ENCODE measurements at places on chromosomes 3 and 15.

GRCh38 chr3:58952128-58952917 lies 97.5 kb downstream of the CFAP20DC start:
- DNase-seq, result peak; percentile 14

DNA sequence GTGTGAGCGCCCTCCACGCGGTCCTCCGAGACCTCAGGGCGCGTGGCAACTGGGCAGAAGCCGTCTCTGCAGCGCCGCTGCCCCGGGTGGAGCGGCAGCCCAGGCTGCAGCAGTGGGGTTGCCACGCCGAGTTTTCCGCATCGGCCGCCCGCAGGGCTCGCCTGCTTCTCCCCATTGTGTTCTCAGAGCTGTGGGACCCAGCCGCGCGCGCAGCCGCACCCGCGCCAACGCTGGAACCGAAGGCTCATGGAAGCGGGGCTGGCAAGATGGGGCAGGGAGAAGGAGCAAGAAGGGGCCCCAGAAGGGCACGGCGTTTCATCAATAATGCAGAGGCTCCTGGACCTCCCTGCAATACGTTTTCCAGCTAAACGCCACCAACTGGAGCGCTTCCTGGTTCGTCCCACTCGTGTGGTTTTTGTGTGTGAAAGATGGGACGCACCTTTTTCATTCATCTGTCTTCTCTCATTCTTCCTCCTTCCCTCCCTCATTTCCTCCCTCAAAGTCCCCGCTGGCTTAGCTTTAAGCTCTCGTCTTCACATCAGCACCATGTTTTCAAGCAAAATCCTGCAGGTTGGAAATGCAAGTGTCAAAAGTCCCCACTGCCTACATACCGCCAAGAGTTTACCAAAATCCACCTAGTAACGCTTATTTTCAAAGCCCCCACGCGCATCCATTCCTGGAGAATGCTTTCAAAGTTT lies 1.2 kb downstream of the ROBO1 start:
- DNase-seq, result no peak

DNA sequence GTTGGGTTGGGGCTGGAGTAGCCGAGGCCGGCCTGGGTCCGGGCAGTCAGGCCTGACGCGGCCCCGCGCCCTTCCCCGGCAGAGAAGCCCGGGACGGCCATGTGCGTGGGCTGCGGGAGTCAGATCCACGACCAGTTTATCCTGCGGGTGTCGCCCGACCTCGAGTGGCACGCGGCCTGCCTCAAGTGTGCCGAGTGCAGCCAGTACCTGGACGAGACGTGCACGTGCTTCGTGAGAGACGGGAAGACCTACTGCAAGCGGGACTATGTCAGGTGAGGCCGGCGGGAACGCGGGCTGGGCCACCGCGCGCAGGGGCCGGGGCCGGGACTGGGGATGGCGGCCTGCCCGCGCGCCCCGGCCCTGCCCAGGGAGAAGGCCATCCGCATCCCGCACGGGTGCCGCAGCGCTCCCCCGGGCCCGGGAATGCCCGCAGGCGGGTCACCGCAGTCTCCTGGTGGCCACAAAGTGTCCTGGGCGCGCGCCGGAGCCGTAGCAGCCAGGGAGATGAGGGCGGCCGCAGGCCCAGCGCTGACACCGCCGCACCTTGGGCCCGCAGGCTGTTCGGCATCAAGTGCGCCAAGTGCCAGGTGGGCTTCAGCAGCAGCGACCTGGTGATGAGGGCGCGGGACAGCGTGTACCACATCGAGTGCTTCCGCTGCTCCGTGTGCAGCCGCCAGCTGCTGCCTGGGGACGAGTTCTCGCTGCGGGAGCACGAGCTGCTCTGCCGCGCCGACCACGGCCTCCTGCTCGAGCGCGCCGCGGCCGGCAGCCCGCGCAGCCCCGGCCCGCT lies 1.3 kb downstream of the ISL2 start:
- peak; percentile 16 for DNase-seq

- DNase-seq, result no peak
Observed at GRCh38 chr15:31065824-31066223, 35.7 kb downstream of the TRPM1 start.

GRCh38 chr3:170418422-170419398 lies at the start of gene CLDN11:
Gene CLDN11 (plus strand): TSS chr3:170418868. CDS start chr3:170419067, 199 bp downstream.
- DNase-seq, result no peak

- DNase-seq, result no peak
Observed at GRCh38 chr15:97566961-97567360, 393.5 kb upstream of the ARRDC4 start.

DNA sequence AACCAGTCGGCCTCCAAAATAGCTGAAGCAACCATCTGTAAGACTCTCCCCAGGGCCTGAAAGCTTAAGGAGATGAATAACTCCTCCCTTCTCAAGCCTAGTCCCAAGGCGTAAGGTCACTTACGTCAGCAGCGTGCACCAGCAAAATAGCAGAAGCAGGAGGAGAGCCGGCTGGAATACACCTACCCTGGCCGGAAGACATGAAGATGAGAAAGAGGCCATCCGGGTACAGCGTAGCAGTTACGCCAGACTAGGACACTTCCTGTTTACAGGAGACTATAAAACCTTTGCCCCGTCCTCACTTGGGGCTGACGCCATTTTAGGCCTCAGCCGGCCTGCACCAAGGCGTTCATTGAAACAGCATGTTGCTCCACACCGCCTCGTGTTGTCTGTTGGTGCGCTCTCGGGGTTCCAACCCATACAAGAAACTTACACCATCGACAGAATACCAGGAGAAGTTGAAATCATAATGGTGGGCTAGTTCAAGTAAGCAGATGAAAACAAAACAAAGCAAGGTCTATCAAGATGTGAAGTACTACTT lies 2.5 kb downstream of the CFAP92 start:
- DNase-seq, result no peak

DNA sequence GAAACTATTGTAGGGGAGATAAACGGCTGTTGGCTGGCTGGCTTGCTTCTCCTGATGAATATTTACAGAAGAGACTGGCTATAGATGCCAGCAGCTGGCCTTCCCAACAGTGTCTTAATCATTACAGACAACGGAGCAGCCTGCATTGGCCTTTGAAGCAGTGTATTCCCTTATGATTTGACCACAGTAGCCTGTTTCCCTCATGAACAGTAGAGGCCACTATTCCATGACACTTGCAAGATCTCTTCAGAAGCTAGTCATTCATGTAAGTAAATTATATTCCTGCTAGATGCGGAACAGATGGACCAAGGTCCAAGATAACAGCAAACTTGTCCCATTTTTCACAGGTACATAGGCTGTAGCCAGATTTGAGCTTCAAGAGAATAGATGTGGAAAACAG lies 47.3 kb downstream of the TMCO5A start:
- no peak for DNase-seq

GRCh38 chr15:60626669-60627068 lies 147.7 kb upstream of the ICE2 start:
- no peak for DNase-seq

DNA sequence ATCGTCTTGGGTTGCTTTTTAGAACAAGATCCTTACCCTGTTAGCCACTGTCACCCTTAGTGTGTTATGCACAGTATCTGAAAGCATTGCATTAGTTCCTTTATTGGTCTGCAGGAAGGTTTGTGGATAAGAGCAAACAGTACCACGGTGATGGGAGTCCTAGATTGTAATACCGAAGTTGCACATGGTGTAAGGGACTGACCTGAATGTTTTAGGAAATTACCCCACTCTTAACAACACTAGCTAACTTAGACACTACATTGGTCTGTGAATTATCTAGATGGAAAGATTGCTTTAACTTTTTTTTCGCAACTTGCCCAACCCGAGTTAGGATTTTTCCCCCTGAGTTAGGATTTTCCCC lies 1.3 kb downstream of the STT3B start:
- DNase-seq, result peak; percentile 3

DNA sequence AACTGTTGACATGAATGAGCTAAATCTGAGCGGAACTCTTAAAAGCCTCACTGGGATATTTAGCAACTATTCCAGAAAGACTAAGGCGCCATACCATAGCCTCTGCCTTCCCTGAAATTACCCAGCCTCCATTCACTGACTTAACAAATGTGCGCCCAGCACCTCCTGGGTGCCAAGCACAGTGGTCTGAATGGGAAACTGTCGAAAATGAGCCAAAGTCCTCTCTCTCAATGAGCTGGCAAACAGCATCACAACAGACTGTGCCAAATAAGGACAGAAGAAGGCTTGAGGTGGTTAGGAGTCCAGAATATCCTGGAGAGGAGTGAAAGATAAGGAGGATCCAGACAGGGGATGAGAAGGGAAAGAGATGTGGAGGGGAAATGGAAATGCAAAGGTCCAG lies 332.4 kb downstream of the MAGI1 start:
- DNase-seq, result no peak

GRCh38 chr15:34223904-34224596 lies 766 bp upstream of the EMC4 start:
- DNase-seq, result no peak

DNA sequence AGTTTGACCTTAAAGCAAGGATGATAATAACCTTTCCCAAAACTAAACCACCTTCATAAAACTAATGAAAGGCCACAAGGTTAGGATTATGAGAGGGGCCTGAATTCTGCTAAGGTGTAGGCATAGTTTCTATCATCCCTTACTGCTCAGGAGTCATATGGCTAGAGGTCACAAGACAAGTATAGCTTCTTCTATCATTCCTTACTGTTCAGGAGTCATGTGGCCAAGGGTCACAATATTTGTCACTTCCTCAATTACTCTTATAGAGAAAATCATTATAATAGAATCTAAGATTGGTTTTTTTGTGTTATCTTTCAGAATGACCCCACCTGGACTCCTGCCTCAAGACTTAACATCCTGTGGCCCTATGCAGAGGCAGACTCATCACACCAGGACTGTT lies 36.6 kb downstream of the HERC1 start:
- DNase-seq, result no peak

DNA sequence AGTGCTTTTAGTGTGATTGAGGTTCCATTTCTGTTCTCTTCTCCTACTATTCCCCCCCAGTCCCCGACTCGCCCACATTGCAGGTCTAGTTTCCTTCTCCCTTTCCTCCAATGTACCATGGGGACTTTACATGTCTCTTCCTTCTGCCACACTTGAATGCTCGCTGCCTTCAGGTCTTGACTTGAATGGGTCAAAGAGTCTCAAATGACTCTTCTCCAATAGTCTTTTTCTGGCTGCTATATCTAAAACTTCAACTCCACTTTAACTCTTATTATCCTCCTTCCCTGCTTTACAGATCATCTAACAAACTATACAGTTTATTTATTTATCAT lies 213.9 kb upstream of the SLC2A2 start:
- no peak for DNase-seq

DNA sequence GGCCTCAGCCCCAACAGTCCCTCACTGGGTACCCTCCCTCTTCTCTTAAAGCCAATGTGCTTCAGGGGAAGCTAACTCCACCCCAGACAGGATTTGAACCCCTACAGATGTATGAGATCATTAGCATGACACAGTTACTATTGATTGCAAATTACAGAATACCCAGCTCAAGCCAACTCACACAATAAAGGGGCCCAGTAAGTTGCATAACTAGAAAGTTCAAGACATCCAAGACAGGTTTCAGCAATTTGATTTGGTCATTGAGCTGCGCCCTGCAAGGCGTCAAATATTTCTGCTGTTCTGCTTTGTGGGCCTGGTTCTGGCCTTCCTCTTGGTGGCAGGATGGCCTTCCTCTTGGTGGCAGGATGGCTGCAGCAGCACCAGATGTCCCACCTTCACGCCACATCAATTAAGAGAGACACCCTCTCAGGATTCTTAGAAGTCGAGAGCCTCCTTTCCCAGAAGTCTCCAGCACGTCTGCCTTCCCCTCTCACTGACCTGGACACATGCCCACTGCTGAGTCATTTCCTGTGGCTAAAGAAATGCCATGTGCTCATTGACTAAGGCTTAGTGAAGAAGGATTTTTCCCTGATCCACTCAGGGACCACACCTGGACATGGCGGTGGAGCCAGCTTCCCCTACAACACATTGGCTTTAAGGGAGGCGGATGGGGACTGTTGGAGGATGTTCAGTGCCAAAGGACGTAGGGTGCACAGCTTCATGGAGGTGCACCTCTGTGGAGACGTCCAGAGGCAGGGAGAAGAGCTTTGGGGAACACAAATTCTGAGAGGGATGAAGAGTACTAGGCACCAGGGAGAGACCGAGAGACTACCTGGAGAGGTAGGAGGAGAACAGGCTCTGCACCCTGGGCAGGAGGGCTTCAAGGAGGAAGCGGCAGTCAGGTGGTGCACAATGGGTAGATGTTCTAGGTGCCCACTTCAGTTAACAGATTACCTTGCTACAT lies 49.1 kb downstream of the DNASE1L3 start:
- no peak for DNase-seq

GRCh38 chr3:141236361-141236760 lies 4.7 kb downstream of the PXYLP1 start:
- DNase-seq, result no peak

- no peak for DNase-seq
Observed at GRCh38 chr3:124246949-124247348, 255.0 kb upstream of the ROPN1 start.

DNA sequence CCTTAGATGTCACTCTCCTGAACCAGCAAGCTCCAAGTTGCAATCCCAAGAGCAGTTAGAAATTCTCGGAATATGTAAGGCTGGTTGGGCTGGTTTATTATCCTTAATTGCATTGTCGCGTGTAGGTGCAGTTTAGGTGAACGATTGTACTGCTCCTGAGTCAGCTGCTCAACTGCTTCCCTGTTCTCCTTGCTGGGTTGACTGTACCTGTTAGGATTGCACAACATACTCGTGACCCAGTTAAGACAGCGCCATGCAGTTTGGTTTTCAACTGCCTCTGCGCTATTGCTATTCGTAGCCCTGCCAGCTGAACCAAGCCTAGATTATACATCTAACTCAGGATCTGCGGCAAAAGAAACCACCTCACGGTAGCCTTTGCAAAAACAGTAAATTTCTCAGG lies 41.0 kb downstream of the BCL2L10 start:
- no peak for DNase-seq

GRCh38 chr15:25175033-25175788 lies 220.4 kb downstream of the SNRPN start:
- DNase-seq, result no peak

GRCh38 chr15:57751177-57751800 lies 44.8 kb downstream of the POLR2M start:
- DNase-seq, result no peak

GRCh38 chr3:170154569-170155143 lies 26.9 kb downstream of the PHC3 start:
- DNase-seq, result peak; percentile 28

DNA sequence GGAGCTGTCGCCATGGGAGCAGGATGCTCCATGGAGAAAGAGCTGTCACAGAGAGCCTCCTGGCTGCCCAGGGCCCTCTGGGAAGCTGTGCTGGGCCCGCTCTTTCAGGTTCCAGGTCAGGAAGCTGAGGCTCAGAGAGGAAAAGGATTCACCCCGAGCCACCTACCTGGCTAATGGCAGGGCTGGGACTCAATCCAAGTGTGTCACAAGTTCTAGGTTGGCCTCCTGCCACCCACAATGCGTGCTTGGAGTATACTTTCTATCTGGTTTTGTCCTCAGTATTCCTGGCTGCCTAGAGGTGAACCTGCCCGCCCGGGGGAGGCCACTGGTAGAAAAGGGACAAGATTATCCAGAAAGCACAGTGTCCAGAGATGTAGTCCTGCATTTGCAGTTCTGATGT lies 23.6 kb downstream of the FAH start:
- DNase-seq, result no peak

GRCh38 chr3:162139841-162140240 lies 643.2 kb downstream of the OTOL1 start:
- no peak for DNase-seq

- no peak for DNase-seq
Observed at GRCh38 chr3:160134964-160135363, 90.3 kb upstream of the C3orf80 start.

- DNase-seq, result no peak
Observed at GRCh38 chr3:160023476-160023875, 34.8 kb downstream of the IL12A start.

GRCh38 chr3:94305835-94306611 lies 243.2 kb downstream of the NSUN3 start:
- no peak for DNase-seq

Data from GM19239 (cell line).